ENCODE measurements at places on chromosomes 3 and 15. TPM values are rescaled to one million over a fixed set of nuclear protein-coding genes. Genes with fewer than 3 reads are reported as not detected.
A peak's percentile ranks its signal among the peaks of the same experiment; 100 is the strongest.

GRCh38 chr3:49868862-49869466, 742 bp downstream of the CAMKV start:
- DNase-seq: no peak

DNA sequence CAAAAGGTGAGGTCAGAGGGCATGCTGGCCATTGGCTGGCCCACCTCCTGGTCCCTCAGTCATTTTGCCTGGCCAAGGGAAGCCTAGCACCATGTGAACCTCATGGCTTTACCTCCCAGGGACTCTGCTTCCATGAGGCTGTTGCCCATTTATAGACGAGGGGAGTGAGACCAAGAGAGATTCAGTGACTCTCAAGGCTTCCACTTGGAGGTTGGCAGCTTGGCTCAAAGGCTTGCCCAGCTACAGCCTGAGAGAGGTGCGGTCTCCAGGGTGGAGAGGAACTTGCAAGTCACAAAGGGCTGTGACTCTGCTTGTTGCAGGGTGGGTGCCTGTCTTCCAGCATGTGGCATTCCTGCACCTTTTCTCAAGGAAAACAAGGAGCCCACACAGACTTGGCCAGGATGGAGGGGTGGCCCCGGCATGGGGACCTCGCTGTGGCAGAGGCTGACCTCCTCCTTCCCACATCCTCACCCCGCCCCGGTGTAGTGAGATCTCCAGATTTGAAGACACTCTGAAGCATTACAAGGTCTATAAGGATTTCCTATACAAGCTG, 24.5 kb downstream of the CFAP100 start:
- DNase-seq: no peak

Gene MYO5C
- total RNA-seq: 3.5 TPM

Gene LRRC2
- not detected for total RNA-seq

Gene ADIPOQ
- not detected for total RNA-seq

Gene GP5
- not detected for total RNA-seq

DNA sequence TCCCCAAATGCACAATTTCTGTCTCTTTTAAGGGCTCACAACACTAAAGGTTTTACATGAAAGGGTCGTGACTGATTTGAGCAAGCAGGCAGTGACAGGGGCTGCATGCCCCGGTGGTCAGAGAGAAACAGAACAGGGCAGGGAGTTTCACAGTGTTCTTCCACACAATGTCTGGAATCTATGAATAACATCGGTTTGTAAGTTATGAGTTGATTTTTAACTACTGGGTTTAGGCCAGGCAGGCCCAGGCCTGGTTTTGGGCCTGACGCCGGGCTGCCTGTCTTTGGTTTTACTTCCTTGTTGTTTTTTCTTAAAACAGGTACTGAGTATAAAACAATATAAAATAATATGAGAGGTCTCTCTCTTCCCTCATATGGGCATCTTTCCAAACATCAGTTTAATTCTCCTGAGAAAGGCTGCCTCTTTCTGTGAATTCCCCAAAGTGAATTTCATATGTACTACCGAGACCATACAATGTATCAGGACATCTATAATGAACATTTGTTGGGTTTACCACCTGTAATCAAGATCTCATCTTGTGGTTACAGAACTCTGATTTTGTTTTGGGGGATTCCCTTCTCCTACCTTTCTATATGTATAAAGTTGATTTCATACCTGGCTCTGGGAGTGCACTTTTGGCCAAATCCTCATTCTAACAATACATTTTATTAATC, 74.4 kb downstream of the CD200 start:
- no peak for DNase-seq

Gene ABHD2
- total RNA-seq: 25.5 TPM

Gene DNAH1
- total RNA-seq: 0.14 TPM

DNA sequence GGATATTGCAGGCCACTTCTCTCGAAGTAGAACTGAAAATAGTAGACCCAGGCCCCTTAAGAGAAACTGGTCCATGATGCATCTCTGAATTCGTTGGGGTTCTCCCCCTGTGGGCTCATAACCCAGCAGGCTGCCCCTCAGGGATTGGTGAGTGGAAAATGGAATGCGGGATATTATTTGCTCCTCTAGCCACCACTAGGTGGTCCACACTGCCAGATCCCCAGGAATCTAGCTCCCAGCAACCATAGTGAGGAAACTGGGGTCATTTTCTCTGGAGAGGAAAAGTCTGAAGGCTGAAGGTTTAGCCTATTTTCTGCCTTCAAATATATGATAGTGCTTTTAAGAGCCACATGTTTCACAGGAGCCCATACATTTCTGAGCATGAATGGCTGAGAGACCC, 6.7 kb downstream of the CX3CR1 start:
- DNase-seq: peak; percentile 3

- no peak for DNase-seq
Observed at GRCh38 chr3:55164876-55165275, 237.0 kb upstream of the LRTM1 start.

DNA sequence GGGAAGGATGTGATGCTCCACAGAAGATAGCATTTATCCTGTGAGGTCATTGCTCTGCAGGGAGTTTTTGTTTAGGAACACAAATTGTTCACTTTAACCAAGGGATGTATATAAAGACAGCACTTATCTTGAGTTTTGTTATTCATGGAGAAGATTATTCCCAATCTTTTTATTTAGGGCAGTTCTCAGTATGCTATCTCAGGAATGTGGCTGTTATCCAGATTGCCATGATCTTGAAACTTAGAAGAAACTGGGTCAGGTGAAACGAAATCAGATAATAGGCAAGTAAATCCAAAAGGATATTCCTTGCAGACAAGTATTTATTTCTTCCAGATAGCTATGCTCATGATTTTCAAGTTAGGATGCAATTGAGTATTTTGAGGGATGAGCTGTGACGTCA, 19.3 kb upstream of the TMEM42 start:
- no peak for DNase-seq

Gene RTP1
- not detected for total RNA-seq

- peak; percentile 45 for DNase-seq
Observed at GRCh38 chr3:152071924-152072323, 196.8 kb upstream of the MBNL1 start.

DNA sequence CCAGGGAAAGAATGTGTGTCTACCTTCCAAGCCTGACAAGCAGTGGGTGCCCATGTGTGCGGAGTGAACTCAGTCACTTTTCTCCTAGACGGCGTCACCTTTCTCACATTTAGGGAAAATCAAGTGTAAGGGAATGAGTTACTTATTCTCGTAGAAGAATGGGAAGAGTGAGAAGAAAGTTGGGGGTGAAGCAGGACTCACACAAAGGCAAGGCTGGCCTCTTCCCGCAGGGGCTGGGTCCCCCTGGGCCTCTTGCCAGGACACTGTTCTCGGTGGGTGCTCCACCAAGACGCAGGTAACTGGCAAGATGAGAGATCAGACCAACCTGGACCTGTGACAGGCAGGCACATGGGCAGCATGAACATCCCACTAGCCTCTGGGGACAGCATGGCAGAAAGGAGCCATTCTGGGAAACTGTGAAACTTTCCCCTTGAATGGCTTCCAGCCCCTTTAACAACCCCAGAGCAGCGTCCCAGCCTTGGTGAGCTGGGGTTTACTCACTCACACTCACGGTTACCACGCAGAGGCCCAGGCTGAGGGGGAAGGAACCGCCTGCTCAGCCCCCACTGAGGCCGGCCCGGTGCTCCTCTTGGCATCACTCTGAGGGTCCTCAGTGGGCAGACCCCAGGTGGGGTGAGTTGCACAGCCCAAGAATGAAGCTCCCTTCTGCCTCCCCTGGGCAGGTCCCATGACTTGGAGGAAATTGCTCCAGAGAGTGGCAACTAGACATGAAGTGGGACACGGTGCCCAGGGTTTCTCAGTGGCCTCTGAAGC, 15.0 kb upstream of the SRP14 start:
- no peak for DNase-seq

Gene TRIM42
- total RNA-seq: not detected

DNA sequence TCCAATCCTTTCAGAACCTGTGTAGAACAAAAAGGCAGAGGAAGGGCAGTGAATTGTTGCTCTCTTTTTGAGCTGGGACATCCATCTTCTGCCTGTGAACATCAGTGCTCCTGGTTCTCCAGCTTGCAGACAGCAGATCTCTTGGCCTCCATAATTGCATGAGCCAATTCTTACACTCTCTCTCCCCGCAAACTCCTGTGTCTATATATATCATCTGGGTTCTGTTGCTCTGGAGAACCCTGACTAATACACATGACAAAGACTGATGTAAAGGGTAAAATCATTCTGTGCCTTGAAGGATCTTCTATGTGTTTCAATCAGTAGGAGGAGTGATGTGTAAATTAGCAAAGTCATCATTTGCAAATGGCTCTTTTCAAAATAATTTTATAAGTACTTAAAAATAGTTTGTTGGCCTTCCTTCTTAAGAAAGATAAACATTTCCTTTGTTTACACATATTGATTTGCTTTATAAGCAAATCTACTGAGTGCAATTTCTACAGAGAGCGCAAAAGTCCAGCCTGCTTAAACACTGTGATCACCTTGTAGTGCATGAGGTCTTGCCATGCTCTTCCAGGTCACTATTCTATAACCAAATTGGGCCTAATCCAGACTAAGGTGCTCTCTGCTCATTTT, 154.9 kb upstream of the ANKRD28 start:
- DNase-seq: no peak

Gene RAD18
- 44.9 TPM for total RNA-seq

- DNase-seq: no peak
Observed at GRCh38 chr3:13494463-13495350, 14.6 kb downstream of the HDAC11 start.

Gene RAB43
- total RNA-seq: 2.5 TPM

GRCh38 chr15:78061963-78062427, 15.5 kb downstream of the TBC1D2B start:
- DNase-seq: peak; percentile 38

GRCh38 chr3:26193558-26193957, 403.7 kb downstream of the OXSM start:
- DNase-seq: no peak

Gene SOX14
- total RNA-seq: not detected

- DNase-seq: no peak
Observed at GRCh38 chr3:147408188-147409100, 721 bp upstream of the ZIC1 start.

Data from SJCRH30 (cell line).